ENCODE measurements at places on chromosomes 13 and 19. TPM values are rescaled to one million over a fixed set of nuclear protein-coding genes. Genes with fewer than 3 reads are reported as not detected.

DNA sequence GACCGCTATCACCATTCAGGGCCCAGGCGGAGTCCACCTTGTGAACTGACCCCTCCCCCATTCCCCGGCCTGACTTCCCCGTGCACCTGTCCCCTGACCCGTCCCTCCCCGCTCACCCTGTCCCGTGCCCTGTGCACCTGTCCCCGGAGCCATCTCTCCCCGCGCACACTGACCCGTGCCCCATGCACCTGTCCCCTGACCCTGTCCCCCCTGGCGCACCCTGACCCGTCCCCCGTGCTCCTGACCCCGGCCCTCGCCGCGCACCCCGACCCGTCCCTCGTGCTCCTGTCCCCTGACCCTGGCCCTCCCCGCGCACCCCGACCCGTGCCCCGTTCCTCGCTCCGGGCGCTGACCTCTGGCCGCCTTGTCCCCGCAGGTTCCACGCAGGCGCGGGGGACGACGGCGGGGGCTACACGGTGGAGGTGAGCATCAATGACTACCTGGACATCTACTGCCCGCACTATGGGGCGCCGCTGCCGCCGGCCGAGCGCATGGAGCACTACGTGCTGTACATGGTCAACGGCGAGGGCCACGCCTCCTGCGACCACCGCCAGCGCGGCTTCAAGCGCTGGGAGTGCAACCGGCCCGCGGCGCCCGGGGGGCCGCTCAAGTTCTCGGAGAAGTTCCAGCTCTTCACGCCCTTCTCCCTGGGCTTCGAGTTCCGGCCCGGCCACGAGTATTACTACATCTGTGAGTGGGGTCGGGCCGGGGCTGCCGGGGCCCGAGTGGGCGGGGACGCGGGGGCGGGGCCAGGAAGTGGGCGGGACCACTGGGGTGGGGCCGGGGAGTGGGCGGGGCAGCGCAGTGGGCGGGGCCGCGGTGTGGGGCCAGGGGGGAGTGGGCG, 9.7 kb downstream of the EFNA2 start:
- no peak for DNase-seq

GRCh38 chr19:3110126-3110825, 16.1 kb downstream of the GNA11 start:
- DNase-seq, result peak; percentile 55

GRCh38 chr13:92896842-92897241, 329.8 kb upstream of the GPC6 start:
- no peak for DNase-seq

The ZNF221 gene
- 6.0 TPM for total RNA-seq

DNA sequence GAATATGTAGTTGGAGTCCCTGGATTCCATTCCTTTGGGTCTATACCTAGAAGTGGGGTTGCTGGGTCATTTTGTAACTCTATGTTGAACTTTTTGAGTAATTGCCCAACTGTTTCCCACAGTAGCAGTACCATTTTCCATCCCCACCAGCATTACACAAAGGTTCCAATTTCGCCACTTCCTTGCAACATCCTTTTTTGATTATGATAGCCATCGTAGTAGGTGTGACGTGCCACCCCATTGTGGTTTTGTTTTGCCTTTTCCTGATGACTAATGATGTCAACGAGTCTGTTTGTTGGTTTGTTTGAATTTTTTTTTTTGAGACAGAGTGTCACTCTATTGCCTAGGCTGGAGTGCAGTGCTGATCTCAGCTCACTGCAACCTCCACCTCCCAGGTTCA, 3.3 kb upstream of the PEX11G start:
- DNase-seq, result no peak

All from right cardiac atrium (tissue), 5 donors.